ENCODE measurements at places on chromosomes 6 and 20.

DNA sequence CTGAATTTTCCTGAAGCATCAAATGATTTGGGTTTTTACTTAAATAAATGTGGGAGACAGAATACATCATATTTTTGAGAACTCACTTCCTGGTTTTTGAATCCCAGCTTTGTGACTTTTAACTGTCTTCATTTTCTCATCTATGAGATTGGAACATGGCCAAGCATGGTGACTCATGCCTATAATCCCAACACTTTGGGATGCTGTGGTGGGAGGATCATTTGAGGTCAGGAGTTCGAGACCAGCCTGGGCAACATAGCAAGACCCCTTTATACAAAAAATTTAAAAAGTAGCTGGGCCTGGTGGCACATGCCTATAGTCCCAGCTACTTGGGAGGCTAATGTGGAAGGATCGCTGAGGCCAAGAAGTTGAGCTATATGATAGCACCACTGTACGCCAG lies 122.3 kb downstream of the QKI start:
- no peak for DNase-seq

GRCh38 chr20:49103019-49103418 lies 56.9 kb downstream of the CSE1L start:
- DNase-seq = no peak

- DNase-seq = no peak
These were observed 689.4 kb upstream of the MAP3K7 start for GRCh38 chr6:91276315-91276714.

DNA sequence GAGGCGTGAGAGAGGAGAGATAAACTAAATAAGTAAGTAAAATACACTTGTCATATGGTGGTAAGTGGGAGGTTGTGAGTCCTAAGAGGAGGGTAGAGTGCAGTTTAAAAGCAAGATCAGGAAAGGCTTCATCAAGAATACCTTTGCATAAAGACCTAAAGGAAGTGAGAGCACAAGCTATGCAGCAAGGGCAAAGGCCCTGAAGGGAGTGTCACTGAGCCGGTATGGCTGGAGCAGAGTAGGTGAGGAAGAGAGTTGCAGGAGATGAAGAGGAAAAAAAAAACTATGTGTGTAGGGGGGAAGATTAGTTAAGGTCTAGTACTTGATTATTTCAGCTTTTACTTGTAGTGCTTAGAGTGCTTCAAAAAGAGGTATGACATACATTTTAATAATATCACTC lies 11.0 kb downstream of the DNAAF9 start:
- DNase-seq = no peak

GRCh38 chr6:107616775-107617174 lies 126.9 kb downstream of the SOBP start:
- no peak for DNase-seq

- no peak for DNase-seq
These were observed 4.5 kb downstream of the SOX12 start for GRCh38 chr20:329851-330232.

DNA sequence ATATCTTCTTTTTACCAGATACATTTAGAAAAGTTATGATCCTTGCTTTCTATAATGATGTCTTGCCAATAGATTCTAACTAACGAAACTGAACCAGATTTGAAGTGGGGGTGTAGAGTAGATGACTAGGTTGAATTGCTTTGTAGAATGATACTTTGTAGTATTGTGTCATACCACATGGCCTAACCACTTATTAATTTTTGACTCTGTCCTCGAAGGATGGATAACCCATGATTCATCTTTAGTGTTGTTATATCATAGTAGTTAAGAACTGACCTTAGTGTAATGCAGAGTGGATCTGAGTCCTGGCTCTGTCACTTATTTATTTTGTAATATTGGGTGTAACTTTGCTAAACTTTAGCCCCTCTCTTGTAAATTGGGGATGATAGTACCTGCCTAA lies 4.5 kb downstream of the PHF3 start:
- no peak for DNase-seq

GRCh38 chr6:113736978-113737377 lies 120.2 kb upstream of the MARCKS start:
- no peak for DNase-seq

DNA sequence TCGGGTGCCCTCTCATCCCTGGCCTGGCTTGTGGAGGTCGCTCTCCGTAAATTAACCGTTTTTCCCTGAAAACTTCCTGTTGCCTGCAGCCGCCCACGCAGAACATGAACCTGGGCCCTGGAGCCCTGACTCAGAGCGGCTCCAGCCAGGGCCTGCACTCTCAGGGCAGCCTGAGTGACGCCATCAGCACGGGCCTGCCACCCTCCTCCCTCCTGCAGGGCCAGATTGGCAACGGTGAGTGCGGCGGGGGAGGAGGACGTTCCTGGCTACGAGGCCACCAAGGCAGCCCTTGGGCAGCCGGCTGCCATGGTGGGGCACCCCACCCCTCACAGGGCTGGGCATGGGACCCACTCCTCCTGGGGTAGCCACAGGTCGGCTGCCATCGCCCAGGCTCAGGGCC lies 17.8 kb downstream of the SS18L1 start:
- no peak for DNase-seq

DNA sequence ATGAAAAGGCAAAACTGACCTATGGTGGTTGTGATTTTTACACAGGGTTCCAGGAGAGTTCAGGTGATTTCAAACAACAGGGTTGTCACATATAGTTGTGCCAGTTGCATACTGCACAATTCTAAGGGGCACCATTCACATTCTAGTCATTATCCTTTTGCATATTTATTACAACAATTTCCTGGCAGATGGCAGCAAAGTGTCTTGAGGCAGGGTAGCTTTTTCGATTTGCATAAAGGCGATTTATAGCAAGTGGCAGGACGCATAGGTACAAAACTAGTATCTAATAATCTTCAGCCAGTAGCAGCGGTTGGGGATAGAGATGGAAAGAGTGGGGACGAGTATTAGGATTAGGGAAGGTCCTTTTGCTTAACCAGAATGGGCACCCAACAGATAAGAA lies 46.5 kb upstream of the TRAF3IP2 start:
- DNase-seq = no peak

DNA sequence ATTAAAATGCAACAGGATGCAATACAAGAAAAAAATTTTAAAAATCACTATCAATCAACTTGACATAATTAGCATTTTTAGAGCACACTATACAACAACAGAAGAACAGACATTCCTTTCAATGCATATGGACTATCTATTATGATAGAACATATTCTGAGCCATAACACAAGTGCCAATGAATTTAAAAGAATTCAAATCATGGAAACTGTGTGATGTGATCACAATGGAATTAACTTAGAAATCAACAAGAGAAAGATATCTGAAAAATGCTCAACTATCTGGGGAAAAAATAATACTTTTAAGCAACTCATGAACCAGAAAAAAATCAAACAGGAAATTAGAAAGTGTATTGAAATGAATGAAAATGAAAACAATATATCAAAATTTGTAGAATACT lies 106.3 kb downstream of the ADTRP start:
- DNase-seq = no peak

- DNase-seq = no peak
These were observed 586.8 kb upstream of the JAG1 start for GRCh38 chr20:11260611-11261010.

DNA sequence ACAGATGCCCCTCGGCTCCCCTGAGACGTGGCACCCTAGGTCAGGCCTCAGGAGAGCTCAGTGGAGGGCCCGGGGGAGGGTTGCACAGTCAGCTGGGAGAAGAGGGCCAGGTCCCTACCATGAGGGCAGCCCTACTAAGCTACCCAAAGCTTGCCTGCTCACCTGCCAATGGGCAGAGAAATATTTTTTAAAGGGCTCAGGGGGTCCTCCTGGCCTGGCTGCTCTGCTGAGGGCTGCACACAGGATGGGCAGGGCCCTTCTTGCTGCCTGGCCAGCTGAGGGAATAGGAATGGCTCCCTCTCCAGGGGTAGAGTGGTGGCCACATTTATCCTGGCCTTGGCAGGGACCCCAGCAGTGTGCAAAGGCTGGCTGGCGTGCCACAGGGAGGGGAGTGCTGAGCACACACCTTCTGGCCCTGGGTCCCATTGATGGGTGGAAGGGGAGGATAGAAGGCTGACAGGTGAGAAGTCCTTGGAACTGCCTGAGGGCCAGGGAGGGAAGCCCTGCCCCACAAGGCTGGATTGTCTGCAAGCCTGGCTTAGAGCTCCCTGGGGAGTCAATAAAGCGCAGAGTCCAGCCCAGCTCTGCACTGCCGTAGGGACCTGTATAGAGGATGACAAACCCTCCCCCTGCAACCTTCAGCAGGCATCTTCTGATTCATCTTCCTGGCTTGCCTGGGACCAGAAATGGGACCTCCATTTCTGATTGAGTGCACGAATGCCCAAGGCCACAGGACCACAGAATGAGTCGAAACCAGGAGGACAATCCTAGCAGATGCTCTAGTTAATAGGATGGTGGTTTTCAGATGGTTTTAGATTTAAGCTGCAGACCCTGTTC lies 62.1 kb downstream of the NOL4L start:
- no peak for DNase-seq

DNA sequence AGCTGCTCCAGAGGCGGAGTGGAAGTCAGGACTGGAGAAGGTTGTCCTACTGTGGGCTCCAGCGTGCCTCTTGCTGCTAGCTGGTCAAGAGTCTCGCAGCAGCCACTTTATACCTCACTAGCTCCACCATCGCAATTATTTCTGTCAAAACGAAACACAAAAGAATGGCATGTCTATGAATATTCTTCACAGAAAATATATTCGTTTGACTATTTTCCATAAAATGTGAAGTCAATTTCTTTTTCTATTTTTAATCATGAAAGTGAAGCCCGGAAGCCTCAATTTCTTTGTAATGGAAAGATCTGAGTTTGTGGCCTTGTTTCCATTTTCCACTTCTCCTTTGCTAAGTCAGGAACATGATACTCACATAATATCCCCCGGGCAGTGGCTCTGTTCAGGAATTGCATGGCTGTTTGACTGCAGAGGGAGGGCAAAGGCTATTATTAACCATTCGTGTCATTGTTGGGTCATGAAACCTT lies 51.7 kb downstream of the DTD1 start:
- DNase-seq = no peak

- DNase-seq = no peak
These were observed 47.4 kb downstream of the LGSN start for GRCh38 chr6:63272397-63272796.

GRCh38 chr6:22424196-22424595 lies 127.4 kb upstream of the PRL start:
- DNase-seq = no peak

DNA sequence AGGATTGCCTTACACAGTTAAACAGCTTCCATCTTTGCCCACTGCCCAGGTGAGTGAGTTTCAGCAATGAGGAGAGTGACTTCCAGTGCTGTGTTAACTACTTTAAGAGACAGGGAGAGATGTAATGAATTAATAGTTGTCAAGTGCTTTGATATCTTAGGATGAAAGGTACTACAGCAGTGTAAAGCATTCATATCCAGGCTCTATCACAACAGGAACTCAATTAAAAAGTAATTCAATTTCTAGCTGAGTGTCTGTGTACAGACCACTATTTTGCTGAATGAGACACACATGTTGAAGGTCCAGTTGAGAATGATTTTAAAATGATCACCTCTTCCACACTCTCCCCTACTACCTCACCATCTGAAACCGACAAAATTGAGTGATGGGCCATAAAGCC lies 70.7 kb upstream of the BEND3 start:
- no peak for DNase-seq

GRCh38 chr20:25584905-25585704 lies at the start of gene NINL:
Gene NINL, minus strand, starts transcription at chr20:25585531. Its CDS starts 58,944 bp downstream, at chr20:25526587.
- peak; percentile 61 for DNase-seq

- peak; percentile 43 for DNase-seq
These were observed 10.6 kb downstream of the REM1 start for GRCh38 chr20:31485450-31486339.

DNA sequence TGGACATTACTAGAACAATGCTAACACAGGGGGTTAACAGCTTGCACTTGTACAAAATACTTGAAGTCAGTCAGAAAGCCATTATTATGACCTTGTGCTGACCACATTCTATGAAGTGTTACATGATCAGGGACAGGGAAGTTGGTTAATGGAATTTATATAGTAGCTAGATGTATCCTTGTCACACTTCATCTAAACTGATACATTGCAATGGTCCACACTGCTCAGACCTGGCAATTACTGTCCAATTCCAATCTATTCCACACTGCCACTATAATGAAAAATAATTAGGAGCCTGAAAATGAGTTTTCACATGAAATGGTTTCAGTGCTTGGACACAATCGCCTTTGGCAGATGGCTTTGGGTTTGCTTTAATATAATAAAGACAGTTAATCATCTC lies 850.8 kb downstream of the EPHA7 start:
- no peak for DNase-seq

DNA sequence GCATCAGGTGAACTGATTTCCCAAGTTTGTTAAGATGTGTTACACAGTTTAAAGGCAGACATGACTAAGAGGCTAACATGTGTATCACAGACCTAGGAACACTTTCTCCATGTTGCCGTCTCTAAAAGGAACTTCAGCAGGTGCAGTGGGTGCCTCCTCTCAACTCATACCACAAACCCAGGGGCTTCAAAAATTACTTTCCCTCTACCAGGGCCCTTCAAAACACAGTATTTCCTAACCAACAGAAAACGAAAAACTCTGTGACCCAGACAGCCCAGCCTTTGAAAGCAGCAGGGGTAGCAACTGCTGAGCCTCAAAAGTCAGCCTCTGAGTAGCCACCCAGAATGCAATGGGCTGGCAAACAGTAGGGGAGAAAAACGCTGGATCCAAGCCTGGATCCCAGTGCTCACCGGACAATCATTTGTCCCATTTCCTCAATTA lies 28.5 kb downstream of the B4GALT5 start:
- no peak for DNase-seq

GRCh38 chr20:43749734-43750294 lies 23.0 kb upstream of the GTSF1L start:
- DNase-seq = peak; percentile 86

GRCh38 chr6:34272013-34272926 lies 23.5 kb upstream of the SMIM29 start:
- peak; percentile 41 for DNase-seq

- no peak for DNase-seq
These were observed at the start of gene ZC3H12D for GRCh38 chr6:149484733-149485700. Gene ZC3H12D, minus strand, starts transcription at chr6:149485014. Its CDS starts 10,471 bp downstream, at chr6:149474543.

DNA sequence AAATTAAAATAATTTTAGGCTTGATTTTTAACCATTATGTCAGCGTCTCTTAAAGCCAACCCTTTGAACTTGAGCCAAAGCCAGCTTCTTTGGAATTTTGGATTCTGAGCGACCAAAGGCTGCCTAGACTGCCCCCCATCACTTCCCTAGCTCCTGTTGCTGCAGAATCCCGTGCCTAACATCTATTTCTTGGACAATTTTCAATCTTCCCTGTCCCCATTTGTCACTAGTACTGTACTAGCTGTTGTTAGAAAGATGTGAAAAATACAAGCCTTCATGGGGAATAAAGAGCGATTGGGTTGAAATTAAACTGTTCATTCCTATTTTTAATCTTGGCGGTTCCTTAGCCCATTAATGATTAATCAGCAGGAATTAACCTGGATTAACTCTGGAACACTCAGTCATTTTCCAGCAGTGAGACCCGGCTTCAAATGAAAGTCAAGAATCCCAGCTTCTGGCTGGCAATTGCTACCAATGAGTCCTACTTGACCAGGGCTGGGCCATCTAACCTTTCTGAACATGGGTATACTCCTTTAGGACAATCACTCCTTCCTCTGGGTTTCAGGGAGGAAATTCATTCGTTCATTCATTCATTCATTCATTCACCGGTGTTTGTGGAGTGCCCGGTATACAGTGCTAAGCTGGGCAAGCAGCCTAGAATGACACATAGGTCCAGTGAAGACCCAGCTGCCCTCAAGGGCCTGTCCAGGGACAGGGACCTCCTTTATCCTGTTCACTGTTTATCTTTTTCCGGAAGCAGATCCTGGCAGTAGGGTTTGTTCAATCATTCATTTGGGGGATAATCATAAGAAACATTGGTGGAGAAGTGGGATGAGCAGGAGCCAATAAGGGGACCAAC lies 1.4 kb upstream of the RRBP1 start:
- DNase-seq = no peak
